ENCODE measurements at places on chromosomes 7 and 10. TPM values are rescaled to one million over a fixed set of nuclear protein-coding genes. Genes with fewer than 3 reads are reported as not detected.

The CALHM1 gene
- 0.12 TPM for total RNA-seq

The PIK3AP1 gene
- 0.72 TPM for total RNA-seq

- no peak for DNase-seq
Observed at GRCh38 chr10:70722820-70723424, 50.6 kb downstream of the ADAMTS14 start.

- peak; percentile 33 for DNase-seq
Observed at GRCh38 chr10:92242910-92243671, 47.8 kb downstream of the CPEB3 start.

- DNase-seq, result no peak
Observed at GRCh38 chr10:94129393-94130130, 135.8 kb downstream of the PLCE1 start.

Measured in activated CD4-positive, alpha-beta T cell treated with anti-CD3 and anti-CD28 coated beads, Interleukin-2, amount 10 ng/mL, durations not matched to agents 7 days and 5 days (primary cell).